ENCODE measurements at places on chromosomes 3 and 15.

DNA sequence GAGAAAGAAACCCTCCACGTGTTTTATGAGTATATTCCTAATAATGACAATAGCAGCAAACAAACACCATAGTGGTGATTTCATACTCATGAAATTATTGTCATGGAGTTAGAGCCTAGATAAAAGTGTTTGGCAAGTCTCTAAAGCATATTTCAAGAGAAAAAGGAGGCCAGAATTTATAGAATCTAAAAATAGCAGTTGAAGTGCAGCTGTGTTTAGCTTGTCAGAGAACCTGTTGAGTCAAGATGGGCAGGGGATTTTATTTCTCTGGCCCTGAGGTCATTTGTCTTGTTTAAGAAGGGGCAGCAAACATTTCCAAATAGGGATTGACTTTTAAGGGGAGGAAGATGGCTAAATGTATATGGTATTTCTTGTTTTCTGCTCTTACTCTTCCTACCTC, 279.6 kb upstream of the CTDSPL start:
- no peak for DNase-seq

DNA sequence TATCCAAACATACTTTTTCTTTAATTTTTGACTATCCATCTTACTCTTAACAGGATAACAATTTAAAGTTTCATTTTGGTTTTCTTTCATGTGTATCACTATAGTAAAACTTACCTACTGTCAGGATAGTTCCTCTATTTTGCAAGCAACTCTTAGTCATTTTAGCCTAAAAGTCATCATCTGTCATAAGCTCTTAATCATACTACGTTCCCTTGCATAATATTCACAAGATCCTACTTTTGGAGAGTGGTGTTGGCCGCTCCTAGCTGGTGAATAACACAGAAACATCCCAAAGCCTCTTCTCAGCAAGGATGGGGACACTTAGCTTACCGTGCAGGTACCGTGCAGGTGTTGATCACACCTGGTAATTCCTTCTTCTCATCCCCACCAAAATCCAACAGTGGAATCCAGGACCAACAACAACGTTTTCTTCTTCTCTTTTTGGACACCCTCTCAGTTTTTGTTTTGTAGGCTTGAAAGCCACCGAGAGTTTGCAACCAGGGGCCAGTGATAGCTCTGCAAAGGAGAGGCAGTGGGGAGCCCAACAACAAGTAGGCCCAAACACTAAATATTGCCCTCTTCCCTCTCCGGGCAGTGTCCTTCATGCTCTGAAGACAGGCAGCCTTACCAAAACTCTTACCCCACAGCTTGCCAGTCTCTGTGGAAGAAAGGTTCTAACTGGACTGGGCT, 433 bp downstream of the FILIP1L start:
- DNase-seq: no peak

DNA sequence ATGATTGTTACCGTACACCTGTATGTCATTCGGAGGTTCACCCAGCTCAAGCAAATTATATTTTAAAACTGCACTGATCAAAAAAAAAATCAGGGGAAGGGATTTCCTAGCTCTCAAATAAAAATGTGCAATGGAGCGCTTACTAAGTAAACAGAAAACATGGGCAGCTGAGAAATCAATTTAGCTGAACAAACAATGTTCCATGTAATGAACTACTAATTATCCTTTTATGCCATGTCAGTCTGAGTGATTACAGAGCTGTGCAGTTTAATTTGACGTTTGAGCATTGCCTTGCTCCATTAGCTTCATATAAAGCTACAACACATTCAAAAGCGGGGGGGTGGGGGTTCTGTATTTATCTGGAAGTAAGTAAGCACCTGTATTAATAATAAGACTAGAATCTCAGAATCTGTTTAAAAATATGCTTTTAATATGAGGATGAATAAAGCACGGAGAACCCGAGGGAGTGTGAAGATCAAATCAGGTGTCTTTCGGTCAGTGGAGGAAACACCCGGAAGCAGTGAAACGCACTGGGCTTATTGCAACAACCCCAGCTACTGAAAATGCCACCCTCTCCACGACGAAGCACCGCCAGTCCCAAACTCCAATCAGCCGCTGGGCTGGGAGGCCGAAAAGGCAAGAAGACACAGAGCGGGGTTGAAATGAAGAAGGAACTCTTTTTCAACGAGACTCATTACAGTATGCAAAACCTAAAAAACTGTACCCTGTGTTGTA, 196.5 kb upstream of the ATP11B start:
- no peak for DNase-seq

GRCh38 chr3:134970895-134971294, 175.8 kb downstream of the EPHB1 start:
- no peak for DNase-seq

DNA sequence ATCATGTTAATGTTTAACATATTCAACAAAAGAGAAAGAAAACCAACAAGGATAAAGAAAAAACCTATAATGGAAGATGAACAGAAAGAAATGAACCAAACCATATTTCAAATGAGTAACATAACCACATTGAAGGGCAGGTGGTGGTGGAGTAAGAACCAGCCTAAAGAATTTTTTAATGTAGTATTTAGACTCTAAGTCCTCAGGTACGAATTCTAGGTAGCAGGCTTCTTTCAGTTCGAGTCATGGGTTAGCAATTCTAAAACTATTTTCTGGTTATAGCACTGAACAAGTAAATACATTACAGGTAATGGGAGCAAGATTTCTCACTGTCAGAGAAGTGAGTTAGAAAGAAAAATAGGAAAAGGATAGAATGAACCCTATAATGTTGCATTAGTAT, 24.4 kb downstream of the DCBLD2 start:
- no peak for DNase-seq

- DNase-seq: no peak
Measured at GRCh38 chr15:60020736-60021135, 16.6 kb downstream of the FOXB1 start.

DNA sequence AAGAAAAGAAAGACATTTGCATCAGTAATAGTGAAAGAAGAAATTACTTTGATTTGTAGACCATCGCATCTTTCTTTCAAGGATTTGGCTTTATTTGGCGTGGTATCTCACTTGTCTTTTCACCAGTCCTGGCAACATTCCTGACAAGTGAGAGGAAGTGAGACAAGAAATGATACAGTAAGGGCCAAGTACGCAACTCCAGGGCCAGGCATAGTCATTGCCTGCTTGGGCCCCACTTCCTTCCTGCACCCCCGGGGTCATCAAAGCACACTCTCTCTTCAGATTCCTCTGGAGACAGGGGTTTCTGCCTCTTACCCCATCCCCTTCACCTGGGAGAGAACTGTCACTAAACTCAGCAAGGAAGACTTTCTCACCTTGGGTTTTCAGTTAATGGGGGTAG, 55.1 kb downstream of the CD47 start:
- DNase-seq: no peak

DNA sequence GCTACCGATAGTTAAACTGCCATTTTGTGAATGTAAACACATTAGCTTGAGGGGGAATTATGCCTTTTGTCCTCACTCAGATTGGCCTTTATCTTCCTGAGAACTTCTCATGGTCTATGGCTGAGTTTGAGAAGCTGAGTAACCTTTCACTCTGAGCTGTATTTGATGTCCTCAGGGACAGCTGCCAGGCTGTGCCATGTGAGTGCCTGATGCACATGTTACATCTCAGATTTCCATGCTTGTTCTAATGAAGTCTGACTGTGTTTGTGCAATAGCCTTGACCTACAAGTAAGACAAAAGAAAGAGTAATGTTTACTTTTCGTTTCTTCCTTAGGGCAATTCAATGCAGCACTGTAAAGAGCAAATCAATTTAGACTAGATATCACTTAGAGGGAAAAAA, 44.1 kb upstream of the ARL6 start:
- DNase-seq: no peak

DNA sequence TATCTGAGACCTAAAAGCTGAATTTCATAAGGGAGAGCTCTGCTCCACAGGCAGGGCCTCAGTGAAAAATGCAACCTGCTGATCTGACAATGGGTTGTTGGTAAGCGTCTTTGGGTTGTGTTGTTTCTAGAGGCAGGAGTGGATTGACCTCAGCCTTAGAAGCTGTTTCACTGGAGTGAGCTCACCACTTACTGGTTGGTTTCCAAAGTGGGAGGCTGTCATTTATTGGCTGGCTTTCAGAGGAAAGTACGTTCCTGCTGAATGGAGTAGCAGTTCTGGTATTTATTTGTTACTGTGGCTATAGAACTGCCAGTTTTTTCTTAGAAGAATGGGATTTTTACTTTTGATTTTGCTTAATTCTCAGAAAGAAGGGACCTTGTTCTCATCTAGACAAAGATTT, 29.3 kb upstream of the COL6A5 start:
- peak; percentile 8 for DNase-seq

GRCh38 chr3:184568924-184569829, 7.6 kb downstream of the EPHB3 start:
- peak; percentile 81 for DNase-seq

GRCh38 chr3:185335799-185336198, 27.1 kb upstream of the MAP3K13 start:
- peak; percentile 19 for DNase-seq

DNA sequence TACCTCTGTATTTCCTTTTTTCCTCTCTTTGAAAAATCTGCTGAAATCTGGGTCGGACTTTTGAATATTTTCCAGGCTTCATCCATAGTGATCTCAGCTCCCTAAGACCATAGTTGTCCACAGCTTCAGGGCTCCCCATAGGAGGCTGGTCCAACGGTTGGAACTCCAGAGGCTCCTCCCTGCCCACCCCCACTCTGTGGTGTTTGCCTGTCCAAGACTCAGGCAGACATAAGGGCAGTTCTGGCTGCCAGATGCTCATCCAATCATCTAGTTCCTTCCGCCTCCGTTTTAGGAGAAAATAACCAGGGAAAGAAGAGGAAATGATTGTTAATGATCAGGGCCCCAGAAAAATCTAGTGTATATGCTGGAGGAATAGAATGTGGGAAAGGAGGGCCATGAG, 27.9 kb upstream of the PRTG start:
- no peak for DNase-seq

- no peak for DNase-seq
Measured at GRCh38 chr3:33612607-33613006, 105.4 kb downstream of the CLASP2 start.

DNA sequence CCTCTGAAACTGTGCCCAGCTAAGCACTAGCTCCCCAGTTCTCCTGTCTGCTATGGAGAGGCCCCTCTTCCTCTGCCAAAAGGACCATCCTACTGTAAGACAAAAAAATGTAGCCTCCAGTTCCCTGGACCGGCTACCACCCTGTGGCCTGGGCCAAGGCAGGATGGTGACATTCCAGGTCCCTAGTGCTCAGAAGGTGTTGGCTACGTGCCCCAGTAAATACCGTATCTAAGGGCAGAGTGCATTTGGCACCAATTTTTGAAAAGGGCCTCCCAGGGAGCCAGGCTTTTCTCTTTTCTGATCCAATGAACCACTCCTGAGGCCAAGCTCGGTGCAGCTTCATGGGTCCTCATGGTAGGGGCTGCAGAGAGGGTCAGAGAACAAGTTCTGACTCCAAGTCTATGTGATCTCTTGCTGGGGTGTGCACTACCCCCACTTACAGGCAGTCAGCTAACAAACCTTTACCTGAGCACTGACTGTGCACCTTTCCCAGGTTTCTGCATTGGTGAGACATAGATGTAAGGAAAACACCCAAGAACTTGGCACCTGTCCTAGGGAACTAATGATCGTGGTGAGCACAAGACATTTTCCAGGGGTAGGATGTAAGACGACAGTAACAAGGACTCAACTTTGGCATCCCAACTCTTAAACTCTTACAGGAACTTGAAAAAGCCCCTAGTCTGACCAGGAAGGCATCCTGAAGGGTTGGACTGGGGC, 32.6 kb downstream of the TLE3 start:
- DNase-seq: no peak

- DNase-seq: no peak
Measured at GRCh38 chr15:51088585-51088984, 6.1 kb downstream of the TNFAIP8L3 start.

DNA sequence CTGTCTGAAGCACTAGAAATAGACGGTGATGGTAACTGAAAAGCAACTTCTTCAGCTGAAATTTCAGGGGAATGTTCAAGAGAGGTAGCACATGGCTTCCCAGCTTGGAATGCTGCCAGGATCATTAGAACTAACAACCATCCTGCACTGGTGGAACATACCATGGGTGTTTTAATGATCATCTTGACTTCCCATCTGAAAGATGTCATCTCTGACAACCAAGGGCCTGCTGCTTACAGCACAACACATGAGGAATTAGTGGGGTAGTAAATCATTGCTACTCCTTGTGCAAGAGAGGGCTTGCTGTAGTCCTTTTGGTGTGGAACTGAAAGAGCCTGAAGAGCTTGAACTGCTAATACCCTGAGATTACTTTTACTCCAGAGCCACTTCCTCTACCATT, 853.7 kb downstream of the MCTP2 start:
- DNase-seq: peak; percentile 22

DNA sequence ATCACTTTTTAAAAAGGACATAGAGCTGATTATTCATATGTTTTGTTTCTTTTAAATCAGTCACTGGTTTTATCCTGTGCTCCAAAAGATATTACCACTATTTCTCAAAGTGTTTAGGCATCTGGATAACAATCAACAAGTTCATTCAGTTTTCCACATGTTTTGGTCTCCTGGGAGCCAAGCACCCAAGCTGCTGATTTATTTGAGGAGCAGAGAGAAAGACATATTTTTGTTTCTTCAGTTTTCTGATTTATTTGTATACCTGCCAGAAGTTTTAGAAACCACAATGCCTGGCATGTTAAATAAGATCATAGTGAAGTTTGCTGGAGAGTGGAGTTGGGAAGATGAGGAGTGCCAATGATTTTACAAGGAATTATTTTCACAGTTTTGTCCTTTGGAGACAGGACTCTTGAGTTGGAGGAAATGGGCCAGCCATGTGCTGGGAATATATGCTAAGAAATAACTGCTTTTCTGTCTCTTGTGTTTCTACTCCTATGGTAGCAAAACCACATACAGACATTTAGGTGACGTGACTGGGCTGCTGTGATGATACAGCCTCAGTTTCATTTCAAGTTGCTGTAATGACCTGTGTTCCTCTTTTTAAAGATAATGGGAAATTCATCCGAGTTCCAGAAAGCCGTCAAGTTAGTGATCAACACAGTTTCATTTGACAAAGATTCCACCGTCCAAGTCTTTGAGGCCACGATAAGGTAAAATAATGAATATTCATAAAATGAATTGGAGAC, 11.7 kb downstream of the EDEM1 start:
- no peak for DNase-seq

- DNase-seq: no peak
Measured at GRCh38 chr3:122462406-122462805, 46.5 kb upstream of the WDR5B start.

GRCh38 chr15:48582452-48583247, 62.9 kb downstream of the FBN1 start:
- peak; percentile 90 for DNase-seq

GRCh38 chr3:172846706-172847105, 96.2 kb downstream of the ECT2 start:
- DNase-seq: no peak

DNA sequence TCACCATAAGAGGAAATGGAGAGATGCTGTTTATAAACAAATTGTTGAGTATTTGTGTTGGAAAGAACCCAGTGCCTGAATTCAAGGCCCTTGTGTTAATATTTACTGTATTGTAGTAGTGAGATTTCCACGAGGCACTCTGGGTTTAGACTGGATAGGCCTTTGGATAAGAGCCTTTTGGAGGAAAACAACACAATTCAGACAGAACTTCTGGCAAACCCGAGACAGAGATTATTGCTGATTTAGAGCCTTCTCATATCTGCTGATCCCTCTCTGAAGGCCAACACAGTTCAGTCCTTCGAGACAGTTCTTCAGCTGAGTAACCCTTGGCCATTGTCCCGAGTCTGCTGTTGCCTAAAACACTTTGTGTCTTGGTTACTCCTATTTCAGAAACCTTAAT, 55.7 kb downstream of the LMCD1 start:
- no peak for DNase-seq
